Activated naive CD8-positive, alpha-beta T cell treated with anti-CD3 and anti-CD28 coated beads, Interleukin-2, amount 50 U/mL, for 16 hours (primary cell): ENCODE measurements at places on chromosomes 5 and 9.

DNA sequence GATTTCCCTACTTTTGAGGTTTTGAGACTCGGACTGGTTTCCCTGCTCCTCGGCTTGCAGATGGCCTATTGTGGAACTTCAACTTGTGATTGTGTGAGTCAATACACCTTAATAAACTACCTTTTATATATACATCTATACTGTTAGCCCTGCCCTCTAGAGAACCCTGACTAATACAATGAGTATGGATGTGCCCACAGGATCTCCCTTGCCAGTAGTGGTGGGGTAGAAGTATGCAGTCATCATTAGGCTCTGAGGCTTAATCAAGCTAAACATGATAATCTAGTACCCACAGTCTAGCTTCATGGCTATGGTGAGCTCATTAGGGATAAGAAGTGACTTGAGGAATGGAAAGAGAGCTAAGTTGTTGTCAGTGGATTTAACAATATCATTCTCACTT, 412.8 kb upstream of the PTGER4 start:
- no peak for DNase-seq

GRCh38 chr5:65078331-65078730, 309.6 kb downstream of the CWC27 start:
- DNase-seq: no peak

DNA sequence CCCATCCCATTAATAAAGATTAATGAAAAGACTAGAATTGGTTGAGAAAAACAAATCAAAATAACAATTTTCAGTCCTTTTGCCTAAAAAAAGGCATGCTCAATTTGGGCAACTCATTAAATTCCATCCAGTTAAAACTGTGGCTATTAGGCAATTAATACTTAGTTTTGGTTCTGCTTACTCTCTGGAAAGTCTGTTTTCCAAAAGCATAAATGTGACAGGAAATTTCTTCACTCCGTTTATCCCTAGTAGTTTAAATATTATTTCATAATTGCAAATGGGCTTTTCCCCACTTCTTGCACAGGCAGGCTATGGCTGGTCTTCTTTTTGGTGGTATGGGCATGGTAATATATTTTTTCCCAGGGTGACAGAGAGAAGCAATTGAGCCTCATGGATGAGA, 373.3 kb upstream of the KLF4 start:
- no peak for DNase-seq

GRCh38 chr9:1057910-1058309, 7.8 kb downstream of the DMRT2 start:
- no peak for DNase-seq

DNA sequence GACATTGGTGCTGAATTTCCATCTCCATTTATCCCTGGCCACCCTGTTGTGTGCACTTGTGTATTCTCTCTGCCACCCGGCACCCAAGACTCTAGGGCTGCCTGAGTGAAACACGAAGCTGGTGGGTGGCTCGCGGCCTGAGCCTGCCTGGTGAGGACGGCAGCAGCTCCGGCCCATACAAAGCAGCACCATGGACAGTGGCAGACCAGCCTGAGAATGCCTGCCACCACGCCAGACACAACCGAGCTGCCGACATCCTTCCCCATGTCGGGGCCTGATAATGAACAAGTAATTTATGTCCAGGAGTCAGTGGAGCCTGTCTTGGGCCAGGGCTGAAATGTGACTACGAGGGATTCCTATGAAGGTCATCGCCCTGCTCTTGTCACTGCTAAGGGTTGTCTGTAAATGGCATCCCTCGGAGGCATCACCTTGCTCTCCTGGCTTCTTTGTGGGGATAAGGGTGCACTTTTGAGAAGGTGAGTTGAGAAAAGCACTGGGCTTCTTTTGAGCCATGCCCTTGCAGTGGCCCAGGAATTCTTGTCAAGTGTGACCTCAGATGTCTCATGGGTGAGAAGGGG, 175.7 kb downstream of the MELK start:
- DNase-seq: no peak

- no peak for DNase-seq
These were observed 5.0 kb downstream of the PDE6A start for GRCh38 chr5:149939546-149939945.
